CD4-positive, alpha-beta memory T cell (primary cell): ENCODE measurements at places on chromosomes 7 and 10. TPM values are rescaled to one million over a fixed set of nuclear protein-coding genes. Genes with fewer than 3 reads are reported as not detected.

MACROH2A2 gene
- total RNA-seq = 4.8 TPM

MMD2 gene
- not detected for total RNA-seq

DYDC1 gene
- total RNA-seq = not detected

DNAJC2 gene
- total RNA-seq = 36.0 TPM

MKI67 gene
- 0.17 TPM for total RNA-seq

FRMPD2 gene
- not detected for total RNA-seq

CALCR gene
- not detected for total RNA-seq

TFEC gene
- 1.2 TPM for total RNA-seq

GRCh38 chr10:116014871-116015582 is 258.0 kb downstream of the GFRA1 start:
- DNase-seq = no peak

GRCh38 chr10:70007116-70007820 is 45.4 kb upstream of the MACROH2A2 start:
- no peak for DNase-seq

DNA sequence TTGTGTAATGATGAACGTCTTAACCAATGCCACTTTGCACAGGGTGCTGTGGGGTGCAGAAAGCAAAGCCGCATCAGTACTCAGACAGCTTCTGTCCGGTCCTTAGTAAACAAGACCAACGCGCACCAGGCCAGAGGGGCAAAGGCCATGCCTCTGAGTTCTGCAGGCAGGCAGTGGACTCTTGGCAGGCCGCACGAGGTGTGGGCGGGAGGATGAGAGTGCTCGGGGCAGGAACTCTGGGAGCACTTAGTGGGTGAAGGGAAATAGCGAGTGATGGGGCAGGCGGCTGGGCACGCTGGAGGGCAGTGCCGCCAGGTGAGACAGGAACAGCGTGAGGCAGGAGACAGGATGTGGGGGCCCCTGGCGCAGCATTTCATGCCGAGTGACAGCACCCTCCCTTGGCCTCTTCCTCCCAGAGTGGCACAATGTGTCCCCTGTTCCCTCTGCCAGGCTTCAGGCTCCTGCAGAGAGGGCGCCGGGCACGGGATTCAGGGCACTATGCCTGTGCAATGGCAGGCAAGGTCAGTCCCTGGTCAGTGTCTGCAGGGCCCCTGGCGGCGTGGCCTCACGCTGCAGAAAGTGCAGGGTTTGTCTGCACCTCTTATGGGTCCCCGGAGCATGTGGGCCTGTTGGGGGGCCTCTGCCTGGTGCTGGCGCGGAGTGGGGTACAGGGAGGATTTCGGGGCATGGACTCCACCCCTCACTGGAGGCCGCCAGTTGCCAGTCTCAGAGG is 60.4 kb downstream of the VIPR2 start:
- no peak for DNase-seq

DNA sequence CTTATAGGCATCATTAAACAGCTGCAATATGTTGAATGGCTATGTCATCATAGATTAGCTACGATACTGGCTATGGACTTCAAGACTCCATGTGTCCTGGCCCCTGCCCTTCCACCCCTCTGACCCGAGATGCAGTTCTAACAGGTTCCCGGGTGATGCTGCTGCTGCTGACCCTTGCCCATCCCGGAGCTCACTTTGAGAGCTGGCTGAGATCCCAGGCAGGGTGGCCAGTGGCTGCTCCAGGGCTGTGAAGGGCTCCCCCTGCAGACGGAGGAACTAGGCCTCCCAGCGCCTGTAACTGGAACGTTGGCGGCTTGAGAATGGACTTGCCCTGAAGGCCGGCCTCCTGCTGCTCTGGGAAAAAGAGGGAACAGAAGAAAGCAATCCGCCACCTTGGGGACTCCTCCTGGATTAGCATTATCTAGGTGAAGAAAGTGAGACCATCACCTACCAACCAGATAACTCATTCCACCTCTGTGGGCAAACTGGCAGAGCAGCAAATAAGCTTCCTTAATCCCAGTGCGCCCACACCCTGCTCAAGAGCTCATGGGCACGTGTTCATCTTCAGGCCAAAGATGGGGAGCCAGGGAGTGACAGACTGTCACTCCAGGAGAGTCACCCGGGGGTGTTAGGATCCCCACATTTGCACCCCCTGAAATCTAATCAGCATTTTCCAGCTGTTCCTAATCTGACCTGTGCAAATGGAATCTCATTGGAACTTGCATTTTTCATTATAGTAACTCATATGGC is 56.8 kb downstream of the PARP12 start:
- DNase-seq = no peak

- DNase-seq = no peak
Measured at GRCh38 chr7:73382934-73383503, 50.6 kb upstream of the FZD9 start.

DNA sequence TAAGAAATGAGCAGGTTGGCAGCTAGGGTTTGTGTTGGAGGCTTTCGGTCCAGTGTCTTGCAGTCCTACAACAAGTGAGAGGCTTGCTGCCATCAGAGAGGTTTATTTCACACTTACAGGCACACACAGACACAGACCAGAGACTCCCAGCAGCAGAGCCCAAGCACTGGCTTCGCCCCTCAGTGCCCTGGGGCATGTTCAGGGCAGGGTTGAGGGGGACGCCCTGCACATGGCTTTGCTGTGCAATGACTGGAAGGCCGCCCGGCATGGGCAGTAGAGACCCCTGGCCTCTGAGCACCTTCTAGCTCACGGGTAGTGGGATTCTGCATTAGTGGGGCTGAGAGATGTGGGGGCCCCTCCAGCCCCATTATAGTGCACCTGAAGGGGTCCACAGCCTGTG is 3.8 kb downstream of the SPRN start:
- no peak for DNase-seq

DNA sequence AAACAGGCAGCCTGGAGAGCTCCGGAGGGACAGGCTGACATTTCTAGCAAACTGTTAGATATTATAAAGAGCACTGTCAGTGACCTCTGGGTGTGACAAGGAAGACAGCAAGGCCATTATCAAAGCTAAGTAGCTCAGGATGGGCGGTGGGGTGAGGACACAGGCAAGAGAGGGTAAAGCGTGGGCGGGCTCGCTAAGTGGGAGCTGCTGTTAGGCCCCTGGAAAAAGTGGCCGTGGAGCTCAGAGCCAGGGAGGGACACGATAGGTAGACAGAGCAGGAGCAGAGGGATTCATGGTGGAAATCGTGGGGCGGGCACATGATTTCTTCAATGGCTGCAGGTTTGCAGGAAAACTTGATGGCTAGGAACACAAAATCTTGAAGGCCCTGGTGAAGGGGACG is 51.4 kb upstream of the NPS start:
- DNase-seq = no peak

DNA sequence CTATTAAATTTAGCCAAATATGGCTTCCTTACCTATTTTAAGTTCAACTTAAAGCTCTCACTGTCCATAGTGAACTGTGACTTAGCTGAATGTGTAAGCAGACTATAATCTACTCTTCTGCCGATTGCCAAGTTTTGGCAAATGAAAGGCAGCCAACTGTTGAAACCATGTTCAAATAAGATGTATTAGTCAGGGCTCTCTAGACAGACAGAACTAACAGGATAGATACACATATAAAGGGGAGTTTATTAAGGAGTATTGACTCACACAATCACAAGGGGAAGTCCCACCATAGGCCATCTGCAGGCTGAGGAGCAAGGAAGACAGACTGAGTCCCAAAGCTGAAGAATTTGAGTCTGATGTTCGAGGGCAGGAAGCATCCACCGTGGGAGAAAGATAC is 837.7 kb upstream of the AUTS2 start:
- no peak for DNase-seq

DNA sequence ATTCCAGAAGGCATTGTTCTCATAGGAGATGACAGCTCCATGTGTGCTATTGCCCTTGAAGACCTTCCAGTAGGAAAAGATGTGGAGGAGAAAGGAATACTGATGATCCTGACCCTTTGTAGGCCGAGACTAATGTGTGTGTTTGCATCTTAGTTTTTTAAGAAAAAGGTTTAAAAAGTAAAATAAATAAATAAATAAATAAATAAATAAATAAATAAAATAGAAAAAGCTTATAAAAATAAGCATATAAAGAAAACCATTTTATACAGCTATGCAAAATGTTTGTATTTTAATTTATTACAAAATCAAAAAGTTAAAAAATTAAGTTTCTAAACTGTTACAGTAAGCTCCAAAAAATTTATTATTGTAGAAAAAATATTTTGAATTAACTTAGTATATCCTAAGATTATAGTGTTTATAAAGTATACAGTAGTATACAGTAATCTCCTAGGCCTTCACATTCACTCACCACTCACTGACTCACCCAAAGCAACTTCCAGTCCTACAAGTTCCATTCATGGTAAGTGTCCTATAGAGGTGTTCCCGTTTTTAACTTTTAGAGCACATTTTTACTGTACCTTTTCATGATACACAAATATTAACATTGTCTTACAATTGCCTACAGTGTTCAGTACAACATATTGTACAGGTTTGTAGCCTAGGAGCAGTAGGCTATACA is 435.2 kb upstream of the SEMA3A start:
- DNase-seq = no peak

- DNase-seq = no peak
Measured at GRCh38 chr7:111914291-111914690, 291.9 kb downstream of the DOCK4 start.

DNA sequence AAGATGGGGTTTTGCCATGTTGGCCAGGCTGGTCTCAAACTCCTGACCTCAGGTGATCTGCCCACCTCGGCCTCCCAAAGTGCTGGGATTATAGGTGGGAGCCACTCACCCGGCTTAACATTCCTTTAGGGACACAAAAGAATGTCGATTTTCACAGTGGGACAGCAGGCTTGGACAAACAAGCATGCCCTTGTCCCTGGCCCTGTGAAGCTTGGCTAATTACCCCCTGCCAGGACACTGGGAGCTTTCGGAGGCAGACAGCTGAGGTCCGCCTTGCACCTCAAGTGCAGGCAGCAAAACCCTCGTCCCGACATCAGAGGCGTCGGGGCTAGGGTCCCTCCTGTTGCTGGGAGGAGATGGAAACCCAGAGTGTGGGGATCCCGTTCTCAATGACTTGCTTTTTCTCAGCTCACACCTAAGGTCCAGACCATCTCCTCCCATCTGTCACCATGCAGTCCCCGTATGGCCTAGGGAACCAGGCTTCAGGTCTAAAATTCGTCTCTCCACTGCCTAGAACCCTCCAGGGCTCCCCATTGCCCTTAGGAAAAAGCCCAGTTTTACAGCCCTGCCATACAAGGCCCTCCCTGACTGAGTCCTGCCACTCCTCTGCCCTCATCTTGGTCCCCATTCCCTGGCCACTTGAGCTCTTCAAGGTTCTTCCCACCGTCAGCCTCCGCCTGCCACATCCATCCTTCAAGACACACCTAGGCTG is 6.3 kb upstream of the CLIP2 start:
- DNase-seq = no peak

GRCh38 chr10:125026974-125027735 is 85.2 kb downstream of the ZRANB1 start:
- no peak for DNase-seq

DNA sequence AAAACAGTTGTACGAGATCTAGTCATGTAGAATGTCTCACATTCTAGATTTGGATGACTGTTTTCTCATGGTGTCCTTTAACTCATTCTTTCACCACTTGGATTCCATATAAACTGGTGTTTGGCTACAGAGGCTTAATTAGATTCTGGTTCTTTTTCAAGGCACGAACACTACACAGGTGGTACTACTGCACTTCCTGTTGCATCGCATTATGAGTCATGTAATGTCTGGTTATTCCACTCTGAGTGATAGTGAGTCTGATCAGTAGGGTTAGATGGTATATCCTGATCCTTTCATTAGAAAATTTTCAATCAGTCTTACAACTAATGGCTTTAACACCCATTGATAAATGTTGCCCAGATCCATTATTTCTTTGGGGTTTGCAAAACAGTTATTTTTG is 11.2 kb upstream of the AKAP9 start:
- DNase-seq = no peak

- DNase-seq = no peak
Measured at GRCh38 chr10:29434111-29434510, 145.2 kb downstream of the LYZL1 start.

DNA sequence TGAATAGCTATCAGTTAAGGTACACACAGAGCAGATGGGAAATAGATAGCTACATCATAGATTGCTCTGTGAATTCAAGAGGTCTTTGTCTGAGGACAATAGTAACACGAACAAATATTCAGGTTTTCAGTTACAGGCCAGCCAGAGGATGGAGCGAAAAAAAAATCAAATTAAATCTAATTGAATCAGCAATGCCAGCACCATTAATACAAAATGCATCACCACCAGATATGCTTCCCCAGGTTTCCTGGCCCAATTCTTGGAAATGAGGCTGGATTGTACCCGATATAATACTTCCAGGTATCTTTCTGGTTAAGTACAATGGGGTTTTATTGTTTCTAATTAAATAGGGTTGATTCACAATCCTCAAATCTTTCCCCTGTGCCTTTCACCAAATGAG is 975.8 kb upstream of the AUTS2 start:
- DNase-seq = no peak

DNA sequence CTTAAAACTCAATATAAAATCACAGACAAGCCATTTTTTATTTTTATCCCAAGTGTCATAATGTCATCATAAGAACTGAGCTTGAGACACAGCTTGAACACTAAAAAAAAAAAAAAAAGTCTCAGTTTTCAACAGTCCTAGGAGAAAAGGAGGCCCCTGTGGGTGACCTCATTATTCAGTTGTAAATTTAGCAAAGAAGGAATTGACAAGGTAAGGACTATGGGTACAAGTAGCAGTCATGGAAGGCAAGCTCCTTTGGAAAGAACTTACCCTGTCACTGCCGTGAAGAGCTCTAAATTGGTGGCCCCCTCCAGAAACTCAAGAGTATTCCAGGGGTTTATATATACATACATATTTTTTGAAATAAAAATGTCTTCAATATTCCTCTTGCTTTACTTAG is 864.4 kb upstream of the KCND2 start:
- DNase-seq = no peak

DNA sequence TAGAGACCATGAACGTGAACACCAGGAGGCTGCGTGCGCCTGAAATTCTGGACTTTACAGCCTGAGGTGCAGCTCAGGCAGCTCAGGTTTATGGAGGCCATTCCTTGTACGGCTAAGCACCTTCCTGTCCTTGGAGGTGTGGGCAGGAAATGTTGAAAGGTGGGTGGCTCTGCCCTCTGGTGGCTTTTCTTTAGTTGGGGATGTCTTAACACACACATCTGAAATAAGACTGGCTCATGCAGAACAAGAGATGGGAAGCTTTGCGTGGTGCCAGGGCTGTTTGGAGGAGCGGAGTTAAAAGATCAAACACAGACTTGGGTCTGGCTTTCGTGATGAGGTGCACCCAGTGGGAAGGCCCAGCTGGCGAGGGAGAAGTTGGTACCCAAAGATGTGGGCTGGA is 64.1 kb downstream of the DOCK1 start:
- no peak for DNase-seq
